ENCODE measurements at places on chromosomes 3 and 15.

- DNase-seq, result no peak
Observed at GRCh38 chr3:197375001-197375441, 76.6 kb upstream of the DLG1 start.

- no peak for DNase-seq
Observed at GRCh38 chr3:32821686-32822296, 4.0 kb downstream of the TRIM71 start.

GRCh38 chr3:119069725-119070124 is 35.1 kb upstream of the IGSF11 start:
- no peak for DNase-seq

GRCh38 chr3:119395923-119396358 is 67.5 kb downstream of the TMEM39A start:
- no peak for DNase-seq

DNA sequence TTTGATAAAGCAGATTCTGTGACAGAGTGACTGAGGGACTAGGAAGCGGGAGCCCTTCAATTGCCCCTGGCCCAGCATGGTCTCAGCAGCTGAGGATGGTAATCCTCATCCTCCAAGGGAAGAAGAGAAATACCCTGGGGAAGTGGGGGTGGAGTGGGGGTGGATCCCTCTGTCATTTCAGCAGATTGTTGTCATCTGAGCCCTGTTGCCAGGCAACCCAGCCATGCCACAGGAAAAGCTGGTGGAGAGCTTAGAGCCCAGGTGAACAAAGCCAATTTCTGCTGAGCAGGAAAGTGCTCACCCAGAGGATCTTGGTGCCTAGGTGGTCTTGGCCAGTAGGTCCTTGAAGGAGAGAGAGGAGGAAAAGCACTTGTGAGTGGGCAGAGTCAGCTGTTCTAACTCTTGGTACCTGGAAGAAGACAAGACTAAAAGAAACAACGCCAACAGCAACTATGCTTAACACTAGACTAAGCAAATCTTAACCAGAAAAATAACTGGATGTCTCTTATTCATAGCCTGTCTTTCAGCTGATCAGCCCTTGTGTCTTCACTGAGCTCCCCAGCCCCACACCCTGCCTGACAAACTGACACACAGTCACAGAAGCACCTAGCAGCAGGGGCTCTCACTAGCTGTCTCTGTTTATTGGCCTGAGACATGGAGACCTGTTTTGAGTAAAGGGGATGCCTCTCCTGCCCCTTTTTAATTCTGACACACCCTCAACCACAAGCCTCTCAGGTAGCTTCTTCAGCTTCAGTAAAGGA is 40.1 kb upstream of the DCLK3 start:
- no peak for DNase-seq
